ENCODE measurements at places on chromosomes 1 and 21.

DNA sequence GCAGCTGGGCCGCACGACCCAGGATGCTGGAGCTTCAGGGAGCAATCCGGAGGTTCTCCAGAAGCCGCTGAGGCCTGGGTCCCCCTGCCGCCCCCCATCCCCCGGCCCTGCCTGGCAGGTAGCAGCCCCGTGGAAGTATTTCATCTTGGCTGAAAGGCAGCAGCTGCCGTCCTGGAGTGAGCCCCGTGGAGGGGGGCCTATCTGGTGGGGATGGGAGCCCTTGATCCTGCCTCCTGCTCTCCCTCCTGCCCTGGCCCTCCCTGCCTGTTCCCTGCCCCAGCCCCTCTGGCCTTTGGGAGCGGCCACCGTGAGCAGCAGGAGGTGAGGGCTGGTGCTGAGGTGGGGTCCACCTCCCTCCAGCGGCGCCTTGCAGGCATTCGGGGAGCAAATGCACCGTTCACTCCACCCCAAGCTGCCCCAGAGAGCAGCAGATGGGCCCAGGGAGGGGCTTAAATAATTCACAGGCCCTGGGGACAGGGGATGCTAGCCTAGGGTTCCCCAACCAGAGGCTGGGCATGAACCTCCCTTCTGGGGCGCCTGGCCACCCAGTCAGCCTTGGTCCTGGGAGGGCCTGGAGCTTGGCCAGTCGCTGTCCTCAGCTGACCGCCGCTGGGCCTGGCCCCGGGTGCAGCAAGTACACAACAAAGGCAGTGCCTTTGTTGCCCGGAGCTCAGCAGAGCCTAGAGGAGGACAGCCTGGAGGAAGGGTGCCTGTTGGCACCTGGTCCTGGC lies 23.7 kb upstream of the PLCH2 start:
- DNase-seq: no peak

GRCh38 chr1:14707531-14708445 lies 109.3 kb downstream of the KAZN start:
- no peak for DNase-seq

DNA sequence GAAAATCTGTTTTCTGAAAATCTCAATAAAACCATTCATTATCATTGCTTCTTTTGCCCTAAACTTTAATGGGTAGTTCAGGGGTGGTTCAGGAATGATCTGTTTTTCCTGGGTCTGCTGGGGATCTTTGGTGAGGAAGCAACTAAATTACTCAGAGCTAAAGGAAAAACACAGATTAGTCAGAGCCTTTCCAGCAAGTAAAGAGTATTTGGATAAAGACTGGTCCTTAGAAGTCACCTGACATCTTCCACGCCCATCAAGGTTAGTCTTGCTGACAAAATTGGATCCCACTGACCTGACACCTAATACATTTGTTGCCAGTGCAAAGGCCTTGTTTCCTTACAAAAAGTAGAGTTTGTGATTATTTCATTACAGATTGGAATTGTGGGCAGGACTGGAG lies 24.2 kb downstream of the HSPA13 start:
- DNase-seq: no peak

GRCh38 chr1:5826601-5827000 lies 165.6 kb downstream of the NPHP4 start:
- no peak for DNase-seq

- no peak for DNase-seq
Observed at GRCh38 chr1:23562137-23562876, 3.0 kb upstream of the ID3 start.

GRCh38 chr1:100998426-100998825 lies 27.2 kb downstream of the DPH5 start:
- no peak for DNase-seq

DNA sequence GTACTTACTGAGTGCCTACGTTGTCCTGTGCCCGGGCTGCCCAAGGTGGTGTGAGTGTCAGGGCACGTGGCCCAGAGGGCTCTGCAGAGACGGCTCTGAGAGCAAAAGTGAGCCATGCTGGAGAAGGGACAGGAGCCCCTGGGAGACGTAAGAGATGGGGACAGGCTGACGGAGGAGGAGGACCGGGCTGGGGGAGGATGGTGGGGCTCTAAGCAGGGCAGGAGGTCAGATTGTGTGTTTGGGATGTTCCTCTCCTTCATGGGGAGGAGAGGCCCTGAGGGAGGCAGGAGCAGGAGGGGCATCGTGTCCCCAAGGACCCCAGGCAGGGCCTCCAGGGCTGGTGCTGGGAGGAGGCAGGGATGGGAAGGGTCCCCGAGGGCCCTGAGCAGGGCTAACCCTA lies 158.9 kb downstream of the PCBP3 start:
- DNase-seq: no peak

GRCh38 chr1:8343464-8344001 lies 25.6 kb downstream of the SLC45A1 start:
- DNase-seq: no peak

GRCh38 chr1:236108027-236108648 lies 34.2 kb upstream of the GPR137B start:
- DNase-seq: no peak

GRCh38 chr1:85144351-85144750 lies 56.5 kb downstream of the SYDE2 start:
- no peak for DNase-seq

DNA sequence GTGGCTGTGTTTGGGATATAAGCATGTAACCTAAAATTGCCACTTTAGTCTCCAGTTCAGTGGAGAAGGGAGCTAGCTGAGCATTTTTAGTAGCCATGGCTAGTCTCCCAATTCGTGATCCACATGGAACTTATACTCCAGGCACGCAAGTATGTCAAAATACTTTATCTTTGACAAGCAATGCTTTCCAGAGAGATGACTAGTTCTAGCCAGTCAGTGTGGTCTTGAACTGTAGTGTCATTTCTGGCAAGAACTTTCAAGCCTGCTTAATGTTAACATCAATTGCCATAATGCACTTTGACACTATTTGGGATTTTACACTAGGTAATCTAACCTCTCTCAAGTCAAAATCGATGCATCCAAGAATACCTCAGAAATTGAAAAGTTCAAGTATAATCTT lies 660.0 kb downstream of the PTPRC start:
- no peak for DNase-seq

GRCh38 chr1:6270401-6270800 lies 9.5 kb upstream of the GPR153 start:
- no peak for DNase-seq

DNA sequence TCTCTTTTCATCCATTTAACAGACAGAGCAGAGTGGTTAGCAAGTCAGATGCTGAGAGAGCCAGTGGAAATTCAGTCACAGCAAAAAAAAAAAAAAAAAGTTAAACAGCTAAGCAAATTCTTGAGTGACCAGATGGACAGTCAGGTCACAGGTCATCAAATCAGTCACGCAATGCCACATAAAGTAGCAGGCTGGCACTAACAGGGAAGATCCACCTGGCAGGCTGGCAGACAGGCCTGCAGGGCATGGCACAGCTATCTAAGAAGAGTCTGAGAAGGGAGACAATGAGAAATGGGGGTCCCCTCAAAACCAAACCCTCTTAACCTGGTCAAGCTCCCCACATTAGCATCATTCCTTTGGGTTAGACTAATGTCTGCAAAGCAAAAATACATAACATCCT lies 371.9 kb downstream of the TTLL7 start:
- DNase-seq: no peak

GRCh38 chr1:80769208-80769750 lies 1031.5 kb upstream of the ADGRL2 start:
- DNase-seq: no peak

DNA sequence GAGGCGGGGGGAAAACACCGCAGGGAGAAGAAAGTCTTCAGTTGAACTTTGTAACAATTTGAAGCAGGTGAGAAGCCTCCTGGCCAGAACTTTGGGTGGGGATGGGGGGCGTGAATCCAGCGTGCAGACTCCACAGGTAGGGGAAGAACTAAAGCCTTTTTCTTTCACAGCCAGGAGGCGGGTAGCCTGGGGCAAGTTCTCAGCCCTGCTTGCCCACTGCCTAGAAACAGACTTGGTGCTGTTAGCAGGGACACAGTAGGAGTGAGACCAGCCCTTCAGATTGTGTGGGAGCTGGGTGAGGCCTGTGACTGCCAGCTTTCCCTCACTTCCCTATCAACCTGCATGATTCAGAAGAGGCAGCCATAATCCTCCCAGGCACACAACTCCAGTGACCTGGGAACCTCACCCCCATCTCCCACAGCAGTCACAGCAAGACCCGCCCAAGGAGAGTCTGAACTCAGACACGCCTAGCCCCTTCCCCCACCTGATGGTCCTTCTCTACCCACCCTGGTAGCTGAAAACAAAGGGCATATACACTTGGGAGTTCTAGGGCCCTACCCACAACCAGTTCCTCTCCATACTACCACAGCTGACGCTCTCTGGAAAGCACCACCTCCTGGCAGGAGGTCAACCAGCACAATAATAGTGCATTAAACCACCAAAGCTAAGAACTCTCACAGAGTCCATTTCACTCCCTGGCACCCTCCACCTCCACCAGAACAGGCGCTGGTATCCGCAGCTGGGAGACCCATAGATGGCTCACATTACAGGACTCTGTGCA lies 83.5 kb upstream of the CDC42BPA start:
- no peak for DNase-seq

DNA sequence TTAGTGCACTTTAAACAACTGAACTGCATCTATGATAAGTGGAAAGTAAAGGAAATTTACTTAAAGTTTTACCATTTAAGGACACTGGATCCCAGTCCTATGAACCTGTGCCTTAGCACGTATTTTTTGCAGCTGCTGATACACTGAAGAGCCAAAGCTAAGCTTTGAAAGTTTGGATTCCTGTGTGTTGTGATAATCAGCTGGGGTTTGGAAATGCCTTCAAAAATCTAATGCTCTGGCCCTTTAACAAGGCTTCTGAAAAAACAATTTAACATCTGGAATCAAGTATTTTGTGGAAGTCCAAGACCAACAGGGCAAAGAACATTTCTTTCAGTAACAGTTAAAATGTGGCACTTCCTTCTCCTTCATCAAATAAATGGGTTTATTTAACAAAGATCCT lies 51.8 kb downstream of the DDAH1 start:
- DNase-seq: no peak

GRCh38 chr21:17371450-17371849 lies 141.4 kb upstream of the CXADR start:
- no peak for DNase-seq

DNA sequence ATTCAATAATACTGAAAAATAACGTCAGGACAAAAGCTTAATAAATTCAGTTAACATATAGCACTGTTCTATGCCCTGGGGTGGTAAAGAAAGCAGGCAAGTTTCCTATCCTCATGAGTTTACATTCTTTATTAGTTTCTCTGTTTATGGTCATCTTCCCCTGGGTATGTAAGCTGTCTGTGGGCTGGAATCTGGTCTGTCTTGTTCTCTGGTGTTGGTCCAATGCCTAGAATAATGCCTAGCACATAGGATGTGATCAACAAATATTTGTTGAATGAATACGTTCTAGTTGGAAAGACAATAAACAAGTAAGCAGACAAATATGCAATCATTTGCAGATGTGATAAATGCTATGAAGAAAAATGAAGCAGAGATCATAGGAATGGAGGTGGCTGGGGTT lies 7.2 kb upstream of the IGSF3 start:
- DNase-seq: no peak

All from vagina (tissue), 2 donors.